ENCODE measurements at places on chromosomes 7 and 10. TPM values are rescaled to one million over a fixed set of nuclear protein-coding genes. Genes with fewer than 3 reads are reported as not detected.

The STRA8 gene
- not detected for total RNA-seq

The ICA1 gene
- total RNA-seq, result 1.0 TPM

The SHOC2 gene
- total RNA-seq, result 16.4 TPM

The EBLN1 gene
- not detected for total RNA-seq

The GALNT17 gene
- total RNA-seq, result not detected

The ANKRD22 gene
- 0.30 TPM for total RNA-seq

The C10orf143 gene
- 1.1 TPM for total RNA-seq

The CNTNAP2 gene
- not detected for total RNA-seq

The FAM25A gene
- total RNA-seq, result not detected

The GRM8 gene
- total RNA-seq, result not detected

The UPK3BL1 gene
- 10.2 TPM for total RNA-seq

The LAMB4 gene
- total RNA-seq, result 0.23 TPM

The MMD2 gene
- total RNA-seq, result not detected

Data from A549 treated with ZK216348 at 1 μM for 4 hours (cell line).